Omental fat pad (tissue), 4 donors: ENCODE measurements at places on chromosomes 3 and 15. TPM values are rescaled to one million over a fixed set of nuclear protein-coding genes. Genes with fewer than 3 reads are reported as not detected.

GRCh38 chr3:16332904-16333426 lies 68.0 kb downstream of the OXNAD1 start:
- no peak for DNase-seq

DNA sequence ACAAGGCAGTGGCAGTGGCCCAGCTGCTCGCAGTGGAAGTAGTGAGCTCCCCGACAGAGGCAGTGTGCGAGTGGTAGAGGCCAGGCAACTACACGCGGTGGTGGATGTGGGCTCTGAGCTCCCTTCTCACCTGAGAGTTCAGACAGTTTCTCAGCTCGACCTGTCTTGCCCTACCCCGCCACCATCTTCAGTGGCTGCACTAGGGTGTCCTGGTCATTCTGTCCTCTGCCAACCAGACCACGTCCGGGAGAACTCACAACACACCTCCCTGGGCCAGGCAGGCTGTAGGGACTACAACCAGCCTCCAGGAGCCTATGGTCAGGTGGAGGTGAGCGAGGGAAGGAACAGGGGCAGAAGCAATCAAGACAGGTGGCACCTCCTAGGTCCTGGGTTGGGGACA lies 106.3 kb upstream of the SMAD3 start:
- DNase-seq: no peak

DNA sequence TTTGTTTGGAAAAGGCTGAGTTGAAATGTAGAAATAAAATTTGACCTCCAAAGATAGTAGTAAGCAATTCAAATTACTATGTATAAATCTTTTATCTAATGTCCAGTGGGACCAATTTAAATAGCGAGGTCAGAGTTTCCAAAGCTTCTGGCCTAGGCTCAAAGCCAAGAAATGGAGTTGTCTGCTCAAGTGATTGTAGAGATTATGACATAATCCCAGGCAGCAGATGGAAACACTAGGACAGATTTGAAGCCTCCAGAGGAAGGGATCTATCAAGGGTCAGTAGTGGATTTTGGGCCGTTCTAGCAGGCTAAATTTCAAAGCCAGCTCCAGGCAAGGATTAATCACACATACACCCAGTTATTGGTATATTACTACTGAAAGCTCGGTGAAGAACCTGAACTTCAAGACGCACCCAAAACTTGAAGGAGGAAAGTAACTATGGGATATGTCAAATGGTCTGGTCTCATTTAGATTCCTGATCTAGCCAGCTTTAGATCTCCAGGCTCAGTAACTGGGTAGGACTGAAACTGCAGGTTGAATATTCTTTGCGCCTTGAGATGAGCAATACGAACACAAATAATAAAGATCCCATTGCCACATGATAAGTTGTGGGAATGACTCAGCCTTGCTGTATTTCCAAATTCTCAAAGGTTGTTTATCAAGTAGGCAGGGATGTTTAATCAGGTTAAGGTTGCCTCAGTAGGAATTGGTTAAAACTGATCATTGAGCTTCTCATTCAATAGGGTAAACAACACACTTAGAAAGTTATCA lies 30.9 kb upstream of the ARRDC4 start:
- no peak for DNase-seq

DNA sequence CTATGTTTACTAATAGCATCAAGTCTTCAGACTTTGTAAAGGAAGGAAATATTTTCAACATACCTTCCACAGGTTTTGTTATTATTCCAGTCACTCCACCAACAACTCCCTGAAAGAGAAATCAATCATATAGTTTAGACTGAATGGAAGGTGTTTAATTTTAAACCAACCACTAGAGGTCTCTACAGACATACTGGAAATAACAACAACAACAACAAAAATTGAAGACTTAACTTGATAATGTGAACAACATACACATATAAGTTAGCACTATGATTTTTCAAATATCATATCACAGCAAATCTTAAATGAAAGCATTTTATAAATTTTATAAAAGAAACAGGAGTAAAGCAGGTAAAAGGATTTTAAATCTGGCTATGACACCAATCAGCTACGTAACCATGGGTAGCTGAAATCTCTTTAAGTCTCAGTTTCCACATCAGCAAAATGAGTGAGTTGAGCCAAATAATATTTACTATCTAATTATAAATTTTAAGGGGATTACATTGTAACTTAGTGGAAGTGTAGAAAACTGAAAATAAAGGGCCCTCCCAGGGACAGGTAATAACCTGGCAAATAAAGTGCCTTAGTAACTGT lies 188.2 kb downstream of the VPS13C start:
- DNase-seq: no peak

- no peak for DNase-seq
Measured at GRCh38 chr15:32781781-32782180, 64.0 kb downstream of the GREM1 start.

- DNase-seq: no peak
Measured at GRCh38 chr3:188108703-188109412, 45.1 kb upstream of the LPP start.

The MORC1 gene
- total RNA-seq: not detected

DNA sequence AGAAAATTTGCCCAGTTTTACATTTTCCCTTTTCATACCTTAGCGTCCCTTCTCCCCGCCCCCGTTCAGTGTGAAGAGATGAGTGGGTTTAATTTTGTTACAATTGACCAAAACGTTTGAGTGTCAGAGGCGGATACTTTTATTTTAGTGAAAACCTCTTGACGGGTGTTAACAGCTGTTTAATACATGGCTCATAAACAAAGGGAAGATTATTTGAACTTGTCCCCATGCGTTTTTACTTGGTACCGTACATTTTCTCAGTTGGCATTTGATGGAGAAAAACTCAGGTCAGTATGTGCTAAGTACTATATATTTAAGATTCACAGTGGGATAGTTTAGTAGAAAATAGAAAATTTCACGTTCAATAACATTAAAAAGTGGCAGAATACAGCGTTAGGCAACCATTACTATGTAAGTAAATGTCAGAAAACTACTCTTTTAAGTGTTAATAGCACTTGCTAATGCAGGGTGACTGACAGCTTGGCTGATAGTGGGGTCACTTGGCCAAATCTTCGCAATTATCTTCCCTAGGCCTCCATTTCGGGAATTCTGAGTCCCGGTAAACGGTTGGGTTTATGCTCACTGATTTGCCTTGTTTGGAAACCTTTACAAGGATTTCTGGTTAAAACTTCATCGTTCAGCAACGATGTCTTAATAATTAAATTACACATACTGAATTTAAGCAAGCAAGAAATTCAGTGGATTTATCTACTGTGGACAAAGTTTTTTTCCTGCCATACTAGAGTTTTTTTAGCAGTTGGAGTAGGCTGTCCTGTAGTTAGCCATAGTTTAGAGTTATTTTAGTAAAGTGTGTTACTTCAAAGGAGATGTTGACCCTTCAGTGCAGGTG lies 4.8 kb downstream of the CHD2 start:
- no peak for DNase-seq

The CORO2B gene
- 4.7 TPM for total RNA-seq

- DNase-seq: no peak
Measured at GRCh38 chr3:12392101-12392878, 92.0 kb upstream of the TSEN2 start.

DNA sequence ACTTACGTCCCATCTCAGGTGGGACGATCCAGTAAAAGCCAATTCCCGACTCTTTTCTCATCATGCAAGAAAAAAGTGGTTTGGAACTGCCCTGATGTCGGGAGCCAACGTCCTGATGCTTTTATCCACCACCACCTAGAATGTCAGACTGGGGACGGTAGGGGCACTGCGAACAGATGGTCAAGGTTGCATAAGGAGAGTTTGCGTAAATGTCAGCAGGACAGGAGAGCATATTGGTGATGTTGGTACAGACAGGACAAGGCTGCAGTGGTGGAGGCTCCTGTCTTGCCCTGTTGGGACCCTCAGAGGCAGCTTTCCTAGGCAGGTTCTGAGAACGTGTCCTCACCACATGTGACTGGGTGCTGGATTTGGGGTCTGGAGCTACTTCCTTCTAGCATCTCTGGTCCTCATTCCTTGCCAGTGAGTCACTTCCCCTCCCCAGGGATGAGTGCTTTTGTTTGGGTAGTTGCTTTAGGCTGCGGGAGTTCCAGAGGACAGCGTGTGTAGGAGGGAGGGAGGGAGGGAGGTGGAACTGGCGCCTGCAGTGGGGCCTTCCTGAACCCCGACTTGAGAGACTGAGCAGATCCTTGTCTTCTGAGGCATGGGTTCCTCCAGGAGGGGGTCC lies 21.0 kb downstream of the THSD4 start:
- DNase-seq: no peak

The NMNAT3 gene
- total RNA-seq: 3.5 TPM

DNA sequence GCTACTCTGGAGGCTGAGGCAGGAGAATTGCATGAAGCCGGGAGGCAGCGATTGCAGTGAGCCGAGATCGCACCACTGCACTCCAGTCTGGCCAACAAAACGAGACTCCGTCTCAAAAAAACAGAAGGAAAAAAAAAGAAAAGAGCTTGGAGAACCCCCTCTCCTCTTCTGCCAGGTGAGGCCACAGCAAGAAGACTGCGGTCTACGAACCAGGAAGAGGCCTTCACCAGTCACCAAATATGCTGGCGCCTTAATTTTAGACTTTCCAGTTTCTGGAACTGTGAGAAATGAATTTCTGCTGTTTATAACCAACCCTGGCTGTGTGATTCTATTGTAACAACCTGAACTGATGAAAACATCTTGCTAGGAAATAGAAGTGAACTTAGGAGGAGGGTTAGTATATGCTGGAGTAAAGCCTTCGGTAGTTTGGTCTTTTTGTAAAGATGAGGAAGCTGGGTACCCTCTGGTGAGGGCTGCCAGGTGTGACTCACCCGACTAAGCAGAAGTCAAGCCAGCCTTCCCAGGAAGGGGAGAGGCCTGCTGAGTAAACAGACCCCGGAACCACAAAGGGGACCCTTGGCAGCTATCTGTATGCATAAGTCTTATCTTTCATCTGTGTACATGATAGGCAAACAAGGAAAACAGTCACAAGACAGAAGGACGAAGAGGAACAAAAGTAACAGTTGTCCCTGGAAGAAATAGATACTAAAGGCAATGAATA lies 78.7 kb downstream of the KLF13 start:
- DNase-seq: no peak

GRCh38 chr3:76083992-76084391 lies 298.6 kb upstream of the ZNF717 start:
- DNase-seq: no peak

DNA sequence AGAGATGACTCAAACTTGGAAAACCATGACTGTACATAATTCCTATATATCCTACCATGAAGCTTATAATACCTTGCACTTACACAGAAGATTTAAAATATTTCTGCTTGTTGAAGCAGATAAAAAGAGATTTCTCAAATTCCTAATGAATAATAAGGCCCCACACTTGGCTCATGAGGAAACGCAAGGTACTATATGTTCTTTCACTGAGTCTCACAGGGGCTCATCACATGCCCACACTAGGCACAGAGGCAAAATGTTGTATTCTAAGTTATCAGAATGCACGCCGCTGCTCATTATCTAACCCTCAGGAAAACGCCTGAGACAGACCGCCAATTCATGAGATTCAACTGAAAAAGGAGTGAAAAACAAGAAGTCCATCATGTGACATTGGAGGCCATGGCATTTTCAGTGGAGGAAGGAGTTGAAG lies 5.6 kb downstream of the MYO1E start:
- no peak for DNase-seq

The DUOX1 gene
- total RNA-seq: 6.9 TPM

The SLC12A1 gene
- not detected for total RNA-seq

- no peak for DNase-seq
Measured at GRCh38 chr15:53836618-53837017, 77.2 kb upstream of the WDR72 start.

- no peak for DNase-seq
Measured at GRCh38 chr3:181930105-181930504, 218.4 kb downstream of the SOX2 start.

DNA sequence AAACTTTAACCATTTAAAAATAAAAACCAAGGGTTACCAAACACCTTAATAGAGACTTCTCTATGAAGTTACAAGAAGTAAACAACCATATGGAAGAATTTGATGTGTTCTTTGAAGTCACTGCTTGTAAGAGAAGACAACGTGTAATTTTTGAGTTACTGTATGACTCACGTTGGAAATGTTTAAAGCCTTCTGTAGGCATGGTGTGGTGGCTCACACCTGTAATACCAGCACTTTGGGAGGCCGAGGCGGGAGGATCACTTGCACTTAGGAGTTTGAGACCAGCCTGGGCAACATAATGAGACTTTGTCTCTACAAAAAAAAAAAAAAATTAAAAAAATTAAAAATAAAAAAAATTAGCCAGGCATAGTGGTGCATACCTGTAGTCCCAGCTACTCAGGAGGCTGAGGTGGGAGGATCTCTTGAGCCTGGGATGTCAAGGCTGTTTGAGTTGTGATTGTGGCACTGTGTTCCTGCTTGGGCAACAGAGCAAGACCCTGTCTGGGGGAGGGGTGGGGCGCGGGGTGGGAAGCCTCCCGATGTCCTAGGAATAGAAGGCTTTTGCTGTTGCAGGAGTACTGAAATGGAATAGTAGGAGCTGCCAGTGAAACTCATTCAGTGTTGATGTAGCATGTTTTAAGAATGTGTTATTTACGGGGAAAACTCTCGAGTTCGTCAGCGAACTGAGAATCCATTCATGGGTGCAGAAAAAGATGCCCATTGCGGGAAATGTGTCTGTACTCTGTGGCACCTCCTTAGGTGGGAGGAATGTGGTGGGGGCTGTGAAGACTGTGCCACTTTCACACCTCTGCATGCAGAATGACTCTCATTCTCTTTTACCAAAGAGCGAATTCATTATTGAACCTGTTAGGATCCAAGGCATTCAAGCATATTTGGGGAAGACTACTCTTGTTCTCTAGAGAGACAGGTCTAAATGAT lies 134.2 kb downstream of the FNDC3B start:
- DNase-seq: no peak

DNA sequence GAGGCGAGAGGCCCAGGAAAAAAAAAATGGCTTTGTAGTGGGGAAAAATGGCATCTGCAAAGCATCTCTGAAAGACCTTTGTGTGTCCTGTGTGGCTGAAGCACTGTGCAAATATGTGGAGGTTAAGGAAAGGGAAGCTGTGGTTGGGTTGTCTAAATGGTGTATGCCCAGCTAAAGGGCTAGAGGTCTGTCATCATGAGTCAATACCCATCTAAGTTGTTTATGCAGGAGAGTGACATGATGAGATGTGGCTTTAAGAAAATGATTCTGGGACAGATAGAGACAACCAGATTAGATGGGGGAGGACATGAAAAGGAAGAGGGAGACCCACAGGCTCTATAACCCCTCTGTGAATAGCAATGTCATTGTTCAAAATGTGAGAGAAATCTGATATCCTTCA lies 280.7 kb downstream of the MFSD1 start:
- no peak for DNase-seq

The MASP1 gene
- 7.6 TPM for total RNA-seq

DNA sequence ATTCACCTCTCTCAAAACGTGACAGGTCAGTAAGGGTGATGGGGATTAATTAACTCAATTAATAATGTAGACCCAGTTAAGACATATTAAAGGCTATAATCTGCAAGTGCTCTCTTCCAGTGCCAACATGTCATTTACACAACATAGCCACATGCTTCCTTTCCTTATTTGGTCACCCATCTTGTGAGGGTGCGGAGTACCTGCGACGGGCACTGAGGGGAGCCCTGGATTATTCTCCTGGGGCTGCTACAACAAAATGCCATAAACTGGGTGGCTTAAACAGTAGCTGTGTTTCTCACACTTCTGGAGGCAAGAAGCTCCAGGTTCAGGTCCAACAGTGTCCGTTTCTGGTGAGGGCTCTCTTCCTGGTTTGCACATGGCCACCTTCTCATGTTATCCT lies 157.4 kb upstream of the LRTM1 start:
- no peak for DNase-seq
